Right ventricle myocardium superior (tissue), 1 donor: ENCODE measurements at places on chromosomes 1 and 21. TPM values are rescaled to one million over a fixed set of nuclear protein-coding genes. Genes with fewer than 3 reads are reported as not detected.

OR2L8 gene
- not detected for total RNA-seq

INSRR gene
- total RNA-seq = 0.40 TPM

LDLRAD1 gene
- total RNA-seq = not detected

CDC42BPA gene
- total RNA-seq = 40.5 TPM

CLCA4 gene
- not detected for total RNA-seq

PLCH2 gene
- 0.13 TPM for total RNA-seq

FOXD2 gene
- total RNA-seq = not detected

NBPF4 gene
- not detected for total RNA-seq

TP73 gene
- total RNA-seq = not detected

DNA sequence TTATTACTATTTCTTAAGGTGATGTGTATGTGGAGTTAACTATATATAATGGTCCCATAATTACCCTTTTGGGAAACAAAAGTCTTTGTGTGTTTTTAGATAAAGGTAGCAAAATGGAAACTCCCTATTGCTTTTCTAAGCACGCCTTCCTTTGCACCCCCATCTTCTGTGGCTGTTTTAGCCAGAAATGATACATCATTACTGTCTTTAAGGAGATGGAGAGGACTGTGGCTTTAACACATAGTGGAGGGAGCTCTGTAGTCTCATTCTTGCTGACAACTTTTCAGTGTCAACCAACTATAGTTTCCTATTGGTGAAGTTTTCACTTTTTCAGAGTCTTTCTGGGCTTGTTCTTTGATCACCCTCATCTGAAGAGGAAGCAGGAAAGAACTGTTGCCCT, 1.0 kb downstream of the APOBEC4 start:
- DNase-seq = no peak

- no peak for DNase-seq
Measured at GRCh38 chr21:31914472-31914871, 41.7 kb downstream of the HUNK start.

DNA sequence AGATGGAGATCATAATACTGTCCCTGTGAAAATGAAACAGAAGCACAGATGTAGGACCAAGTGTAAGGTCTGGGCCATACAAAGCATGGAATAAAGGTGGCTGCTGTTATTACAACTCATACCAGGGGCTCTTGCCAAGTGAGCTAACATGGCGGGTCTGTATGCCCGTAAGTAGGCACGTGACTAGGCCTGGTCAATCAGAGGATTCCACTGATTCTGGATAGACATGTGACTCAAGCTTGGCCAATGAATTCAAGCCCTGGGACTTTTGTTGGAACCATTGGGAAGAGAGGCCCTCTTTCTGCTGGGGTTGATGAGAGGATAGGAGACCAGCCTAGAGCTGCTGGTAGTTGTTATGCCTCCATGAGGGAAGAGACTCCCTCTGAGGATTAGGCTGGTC, 47.8 kb upstream of the WNT4 start:
- DNase-seq = no peak

DNA sequence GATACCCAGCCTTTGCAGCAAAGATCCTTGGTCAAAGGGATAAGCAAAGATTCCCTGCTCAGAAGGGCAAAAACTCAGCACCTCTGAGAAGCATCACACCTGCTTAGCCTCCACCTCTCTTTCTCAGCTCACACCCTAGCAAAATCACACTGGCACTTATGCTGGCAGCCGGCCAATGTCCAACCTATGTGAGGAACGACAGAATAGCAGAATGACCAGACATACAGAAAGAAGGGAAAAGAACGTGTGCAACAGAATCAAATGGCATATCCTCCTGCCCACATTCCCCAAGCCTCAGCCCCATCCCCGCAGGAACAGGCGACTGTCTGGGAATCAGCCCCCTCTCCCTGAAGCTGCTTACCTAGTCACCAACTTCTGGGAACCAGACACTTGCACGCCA, 664 bp upstream of the ADORA3 start:
- no peak for DNase-seq

GRCh38 chr1:38486085-38486484, 373.5 kb downstream of the RRAGC start:
- DNase-seq = no peak

GRCh38 chr21:37374027-37374426, 7.5 kb downstream of the DYRK1A start:
- no peak for DNase-seq

DNA sequence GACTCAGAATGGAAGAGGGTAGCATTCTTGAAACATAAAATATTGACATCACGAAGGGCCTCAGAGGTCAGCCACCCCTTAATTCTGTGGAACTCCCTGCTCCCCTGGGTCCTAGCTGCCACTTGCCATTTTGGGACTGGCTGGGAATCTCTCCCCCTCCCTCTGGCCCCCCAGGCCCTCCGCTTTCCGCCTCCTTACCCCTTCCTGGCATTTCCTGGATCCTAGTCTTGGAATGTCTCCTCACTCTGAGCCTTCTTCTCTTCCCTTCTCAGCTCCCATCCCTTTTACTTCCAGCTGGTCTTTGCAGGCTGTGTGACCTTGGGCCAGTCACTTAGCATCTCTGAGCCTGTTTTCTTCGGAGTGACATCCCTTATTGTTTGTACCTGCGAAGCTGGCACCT, 4.5 kb downstream of the PADI1 start:
- no peak for DNase-seq

- DNase-seq = no peak
Measured at GRCh38 chr1:47172782-47173181, 17.1 kb downstream of the PDZK1IP1 start.

- no peak for DNase-seq
Measured at GRCh38 chr1:240824238-240824637, 212.3 kb upstream of the GREM2 start.

DNA sequence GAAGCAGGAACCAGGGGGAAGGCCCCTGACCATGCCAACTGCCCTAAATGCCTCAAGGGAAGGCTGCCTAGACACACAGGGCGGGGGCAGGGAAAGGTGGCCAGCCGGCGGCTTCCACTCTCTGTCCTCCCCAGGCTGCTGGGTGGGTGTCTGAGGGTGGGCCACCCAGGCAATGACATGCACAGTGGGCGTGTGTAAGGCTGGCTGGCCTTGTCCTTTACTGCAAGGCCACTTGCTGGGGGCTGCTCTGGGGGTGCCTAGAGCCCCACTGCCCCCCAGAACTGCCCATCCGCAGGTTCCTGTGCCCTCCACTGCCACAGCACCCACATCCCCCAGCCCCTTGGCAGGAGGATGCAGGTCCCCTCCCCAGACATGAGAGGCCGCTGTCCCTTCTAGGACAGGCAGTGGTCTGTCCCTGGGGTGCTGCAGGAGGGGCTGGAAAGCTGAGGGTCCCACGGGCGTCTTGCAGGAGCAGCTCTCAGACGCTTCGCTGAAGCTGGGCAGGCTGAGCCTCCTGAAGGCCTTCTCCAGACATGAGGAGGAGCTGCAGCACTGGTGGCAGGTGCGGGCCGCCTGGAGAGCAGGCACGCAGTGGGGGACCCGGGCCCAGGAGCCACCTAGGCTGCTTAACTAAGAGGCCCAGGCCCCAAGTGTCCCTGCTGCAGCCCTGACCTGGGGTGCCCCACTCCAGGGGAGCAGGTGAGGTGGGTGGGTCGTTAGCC, 10.1 kb downstream of the CCDC27 start:
- no peak for DNase-seq

GRCh38 chr21:31142600-31142999, 104.3 kb upstream of the KRTAP19-8 start:
- no peak for DNase-seq

- DNase-seq = no peak
Measured at GRCh38 chr1:214637722-214638458, 34.9 kb downstream of the CENPF start.

GRCh38 chr1:30915491-30916230, 7.1 kb upstream of the SDC3 start:
- DNase-seq = no peak

DNA sequence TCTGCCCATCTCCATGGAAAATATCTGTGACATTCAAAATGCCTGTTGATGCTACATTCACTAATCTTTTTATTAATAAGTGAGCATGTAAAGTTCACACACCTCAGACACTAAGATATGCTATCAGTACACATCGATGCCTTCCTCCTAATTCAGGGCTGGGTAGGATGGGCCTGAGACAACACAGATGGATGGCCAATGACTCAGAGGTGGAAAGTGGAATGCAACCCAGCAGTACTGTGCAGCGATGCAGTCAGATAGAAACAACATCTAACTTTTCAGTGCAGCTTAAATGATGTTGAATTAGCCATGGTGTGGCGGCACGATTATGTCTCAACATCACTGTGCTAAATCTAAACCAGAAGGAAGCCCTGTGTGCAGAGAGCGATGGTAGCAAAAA, 161.6 kb upstream of the KCNJ15 start:
- DNase-seq = no peak

- DNase-seq = no peak
Measured at GRCh38 chr1:231410036-231410612, 12.0 kb downstream of the EGLN1 start.

DNA sequence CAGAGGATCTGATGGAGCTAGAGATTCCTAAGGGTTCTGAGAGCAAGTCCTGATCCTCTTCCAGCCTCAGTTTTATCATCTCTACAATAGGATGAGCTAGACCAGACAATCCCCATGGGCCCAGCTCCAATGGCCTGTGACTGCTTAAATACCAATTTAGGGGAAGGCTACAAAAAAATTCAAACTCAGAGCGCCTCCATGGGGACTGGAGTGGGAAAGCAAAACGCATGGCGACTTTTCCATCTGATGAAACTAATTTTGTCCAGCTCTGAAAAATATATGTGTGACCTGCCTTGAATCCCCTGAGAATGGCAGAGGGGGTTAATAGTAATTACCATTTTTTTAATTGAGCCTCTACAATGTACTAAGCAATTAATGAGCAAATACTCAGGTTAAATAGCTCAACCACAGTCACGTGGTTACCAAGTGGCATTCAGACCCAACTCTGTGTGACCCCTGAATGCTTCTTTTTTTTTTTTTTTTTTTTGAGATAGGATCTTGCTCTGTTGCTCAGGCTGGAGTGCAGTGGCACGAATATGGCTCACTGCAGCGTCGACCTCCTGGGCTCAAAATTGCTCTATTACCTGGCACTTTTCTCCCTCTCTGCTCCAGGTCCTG, 8.4 kb downstream of the EXTL1 start:
- no peak for DNase-seq

DNA sequence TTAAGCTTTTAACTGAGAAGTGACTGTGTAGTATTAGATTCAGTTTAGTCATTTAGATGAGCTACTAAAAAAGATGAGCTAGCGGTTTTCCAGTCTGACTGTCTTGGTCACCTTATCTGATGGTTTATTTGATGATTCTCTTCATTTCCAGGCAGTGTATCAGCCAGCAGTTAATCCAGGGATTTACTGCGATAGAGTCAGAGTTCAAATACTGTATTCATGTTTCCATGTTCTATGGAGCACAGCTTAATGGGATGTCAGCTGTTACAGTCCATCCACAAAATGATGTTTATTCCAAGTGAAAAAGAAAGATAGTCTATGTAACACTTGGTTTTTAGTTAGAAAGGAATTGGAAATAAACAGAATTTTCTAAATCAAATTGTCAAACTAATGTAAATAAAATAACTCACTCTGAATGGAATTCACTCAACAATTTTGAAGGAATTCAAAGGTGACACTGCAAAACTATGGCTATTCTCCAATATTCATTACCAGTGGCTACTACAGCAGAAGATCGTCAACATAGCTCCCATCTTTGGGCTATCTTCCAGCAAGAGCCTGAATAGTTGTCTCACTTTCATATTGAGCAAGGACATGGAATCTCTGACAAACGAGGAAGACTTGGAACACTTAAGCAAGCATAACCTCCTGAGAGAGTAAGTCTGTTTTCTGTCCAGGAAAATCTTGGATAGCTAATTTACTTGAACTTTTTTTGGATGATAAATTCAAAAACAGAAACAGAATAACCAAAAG, 54.6 kb upstream of the DPT start:
- DNase-seq = no peak

GRCh38 chr1:76142771-76143540, 68.4 kb downstream of the ST6GALNAC3 start:
- no peak for DNase-seq

DNA sequence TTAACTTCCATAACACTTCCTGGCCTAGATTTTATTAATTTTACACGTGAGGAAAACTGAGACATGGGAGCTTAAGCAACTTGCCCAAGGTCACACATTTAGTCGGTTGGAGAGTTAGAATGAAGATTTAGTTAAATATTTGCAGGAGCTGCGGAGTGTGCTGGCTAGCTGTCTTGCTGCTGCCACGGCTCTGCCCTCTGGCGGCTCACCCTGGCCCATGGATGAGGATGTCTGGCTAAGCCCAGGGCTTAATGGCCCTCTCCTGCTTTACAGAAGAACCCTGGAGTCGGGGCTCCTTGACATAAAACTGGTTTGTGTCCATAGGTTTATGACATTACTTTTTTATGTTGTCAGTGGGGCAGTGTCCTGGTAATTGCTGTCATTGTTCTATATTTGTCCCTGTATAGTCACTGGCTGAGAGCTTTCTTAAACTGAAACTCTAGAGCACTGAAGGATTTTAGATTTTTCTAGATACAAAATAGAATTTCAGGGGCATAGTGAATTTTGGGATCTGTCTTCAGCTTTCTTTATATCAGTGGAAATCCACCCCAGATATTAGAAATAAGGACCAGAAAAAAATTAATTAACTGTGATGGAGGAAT, 88.9 kb upstream of the WLS start:
- peak; percentile 76 for DNase-seq

DNA sequence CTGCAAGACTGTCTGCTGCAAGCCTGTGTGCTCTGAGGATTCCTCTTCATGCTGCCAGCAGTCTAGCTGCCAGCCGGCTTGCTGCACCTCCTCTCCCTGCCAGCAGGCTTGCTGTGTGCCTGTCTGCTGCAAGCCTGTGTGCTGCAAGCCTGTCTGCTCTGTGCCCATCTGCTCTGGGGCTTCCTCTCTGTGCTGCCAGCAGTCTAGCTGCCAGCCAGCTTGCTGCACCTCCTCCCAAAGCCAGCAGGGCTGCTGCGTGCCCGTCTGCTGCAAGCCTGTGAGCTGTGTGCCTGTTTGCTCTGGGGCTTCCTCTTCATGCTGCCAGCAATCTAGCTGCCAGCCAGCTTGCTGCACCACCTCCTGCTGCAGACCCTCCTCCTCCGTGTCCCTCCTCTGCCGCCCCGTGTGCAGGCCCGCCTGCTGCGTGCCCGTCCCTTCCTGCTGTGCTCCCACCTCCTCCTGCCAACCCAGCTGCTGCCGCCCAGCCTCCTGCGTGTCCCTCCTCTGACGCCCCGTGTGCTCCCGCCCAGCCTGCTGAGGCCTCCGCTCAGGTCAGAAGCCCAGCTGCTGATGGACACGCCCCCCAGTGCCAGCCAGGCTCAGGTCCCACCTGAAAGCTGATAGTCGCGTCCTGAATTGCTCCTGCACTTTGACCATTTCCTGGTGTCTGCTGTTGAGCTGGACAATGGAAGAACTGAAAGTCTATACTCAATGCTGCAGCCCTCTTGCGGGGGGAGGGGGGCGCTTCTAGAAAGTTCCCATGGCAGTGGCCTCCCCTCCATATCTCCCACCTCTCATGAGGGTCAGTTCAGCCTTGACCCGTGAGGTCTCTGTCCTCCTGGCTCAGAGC, 1.2 kb downstream of the KRTAP10-4 start:
- no peak for DNase-seq

DNA sequence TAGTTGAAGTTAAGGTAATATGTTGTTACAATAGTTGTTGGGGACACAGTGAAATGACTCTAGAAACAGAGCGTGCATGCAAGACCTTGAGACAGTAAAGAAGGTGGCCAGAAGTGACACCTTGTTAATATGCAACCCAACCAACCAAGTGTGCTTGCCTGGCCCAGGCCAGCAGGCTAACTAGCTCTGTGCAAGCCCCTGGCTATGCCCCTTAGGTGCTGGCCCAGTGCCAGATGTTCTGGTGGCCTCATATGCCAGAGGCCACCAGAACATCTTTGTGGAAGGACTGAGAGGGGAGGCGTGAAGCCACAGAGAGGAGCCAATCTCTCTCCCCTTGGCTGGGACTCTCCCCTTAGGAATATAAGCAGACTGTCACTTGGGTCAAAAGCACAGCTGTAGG, 111.2 kb upstream of the JUN start:
- no peak for DNase-seq
